ENCODE measurements at places on chromosomes 6 and 20.

DNA sequence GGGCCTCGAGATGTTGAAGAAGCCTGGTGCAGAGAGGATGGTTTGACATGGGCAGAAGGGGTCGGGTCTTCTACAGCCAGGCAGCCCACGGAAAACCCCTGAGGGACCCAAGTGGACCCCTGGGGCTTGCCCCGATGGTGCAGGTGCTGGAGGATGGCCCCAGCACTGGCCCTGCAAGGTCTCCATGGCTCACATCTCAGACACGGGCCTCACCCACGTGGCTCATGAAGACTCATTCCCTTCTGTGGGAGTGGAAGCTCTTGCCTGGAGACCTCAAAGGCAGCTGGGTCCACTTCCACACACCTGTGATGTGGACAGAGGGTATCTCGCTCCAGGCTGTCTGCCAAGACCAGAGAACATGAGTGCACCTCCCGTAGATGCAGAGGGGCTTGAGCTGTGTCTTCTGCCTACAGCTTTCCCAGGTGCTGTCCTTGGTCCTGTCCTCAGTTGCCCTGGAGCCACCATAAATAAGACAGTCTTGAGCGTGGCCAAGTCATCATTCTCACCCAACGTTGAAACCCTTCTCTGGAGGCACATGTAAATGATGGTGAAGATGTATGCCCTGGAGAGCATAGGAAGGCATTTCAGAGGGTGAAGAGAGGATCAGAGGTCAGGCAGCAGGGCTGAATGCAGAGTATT lies 108.0 kb downstream of the SYNDIG1 start:
- no peak for DNase-seq

- no peak for DNase-seq
These were observed 159.8 kb upstream of the TSHZ2 start for GRCh38 chr20:52812231-52812847.

- DNase-seq = no peak
These were observed 322.6 kb upstream of the MOCS1 start for GRCh38 chr6:40256831-40257230.

- DNase-seq = no peak
These were observed 108.4 kb downstream of the FOXF2 start for GRCh38 chr6:1497761-1498105.

DNA sequence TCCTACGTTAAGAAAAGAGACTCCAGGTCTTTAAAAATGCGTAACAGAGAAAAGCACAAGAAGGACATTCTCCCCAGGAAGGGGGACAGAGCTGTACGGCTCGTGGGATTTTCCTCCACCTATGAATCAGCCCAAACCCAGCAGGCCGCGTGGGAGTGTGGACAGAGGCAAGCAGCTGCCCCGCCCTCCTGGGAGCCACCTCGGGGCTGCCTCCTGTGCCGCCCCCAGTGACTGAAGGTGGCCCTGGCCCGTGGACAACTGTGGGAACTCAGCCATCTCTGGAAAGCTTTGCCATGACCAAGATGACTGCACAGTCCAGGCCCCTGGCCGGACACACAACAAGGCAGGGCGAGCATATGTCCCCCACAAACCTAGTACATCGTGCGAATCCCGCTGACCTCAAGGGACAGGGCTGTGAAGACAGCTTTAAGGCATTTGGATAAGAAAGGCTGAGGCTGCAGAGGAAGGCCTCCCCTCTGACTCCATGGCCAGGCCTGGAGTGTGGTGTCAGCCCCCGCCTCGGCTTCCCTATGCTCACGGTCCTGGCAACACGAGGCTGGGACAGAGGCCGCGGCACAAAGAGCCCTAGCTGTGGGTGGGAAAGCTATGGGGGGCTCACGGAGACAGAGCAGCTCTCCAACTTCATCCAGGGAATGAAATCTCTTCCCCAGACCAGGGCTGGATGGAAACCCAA lies 26.9 kb downstream of the PXDC1 start:
- DNase-seq = no peak

DNA sequence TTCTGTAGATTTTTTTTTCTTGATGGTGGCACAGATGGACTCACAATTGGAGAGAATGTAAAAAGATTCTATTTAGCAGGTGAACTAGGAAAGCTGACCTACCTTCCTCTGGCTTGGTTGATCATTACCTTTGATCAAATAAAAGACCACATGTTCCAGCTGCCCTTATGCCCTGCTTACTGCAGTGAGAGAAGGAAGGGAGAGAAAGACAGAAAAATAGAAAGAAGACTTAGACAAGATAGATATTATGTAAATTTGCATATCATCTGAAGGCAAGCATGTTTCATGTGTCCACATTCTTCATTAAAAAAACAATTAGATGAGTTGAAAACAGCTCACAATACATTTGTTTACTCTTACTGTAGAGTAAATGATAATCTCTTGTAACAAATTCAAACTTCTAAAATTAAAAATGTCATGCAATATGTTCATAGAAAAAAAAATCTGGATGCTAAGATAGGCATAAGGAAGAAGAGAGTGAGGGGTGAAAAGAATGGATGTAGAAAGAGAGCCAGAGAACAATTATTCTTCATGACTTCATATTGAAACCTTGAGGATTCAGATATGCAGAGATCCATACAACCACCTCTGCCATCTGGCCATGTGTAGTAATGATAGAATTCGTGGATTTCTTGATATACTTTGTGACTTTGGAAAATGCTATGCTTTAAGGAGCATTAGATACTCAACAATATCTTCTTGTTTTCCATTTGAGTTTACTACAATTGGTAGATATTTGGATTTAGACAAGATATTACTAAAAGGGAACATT lies 71.7 kb downstream of the RFX6 start:
- DNase-seq = no peak

DNA sequence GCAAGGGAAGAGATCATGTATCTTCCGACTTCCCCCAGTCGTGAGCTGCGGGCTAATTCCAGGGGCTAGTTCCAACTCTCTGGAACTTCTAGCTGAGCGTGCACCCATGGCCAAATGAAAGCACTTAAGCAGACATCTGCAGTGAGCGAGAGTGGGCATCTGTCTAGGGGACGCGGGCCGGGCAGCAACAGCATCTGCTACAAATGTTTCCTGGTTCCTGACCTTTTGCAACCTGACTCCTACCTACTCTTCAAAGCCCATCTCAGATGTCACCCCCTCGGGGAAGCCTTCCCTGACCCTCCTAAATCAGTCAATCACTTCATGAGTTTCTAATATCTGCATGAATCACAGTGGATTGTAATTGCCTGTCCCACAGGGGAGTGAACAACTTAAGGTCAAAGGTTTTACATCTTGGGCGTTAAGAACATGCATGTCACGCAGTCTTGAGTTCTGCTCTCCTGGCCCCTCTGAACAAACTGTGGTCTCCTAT lies 141.9 kb downstream of the CEBPB start:
- no peak for DNase-seq

- no peak for DNase-seq
These were observed 59.4 kb upstream of the PTGIS start for GRCh38 chr20:49627329-49627761.

DNA sequence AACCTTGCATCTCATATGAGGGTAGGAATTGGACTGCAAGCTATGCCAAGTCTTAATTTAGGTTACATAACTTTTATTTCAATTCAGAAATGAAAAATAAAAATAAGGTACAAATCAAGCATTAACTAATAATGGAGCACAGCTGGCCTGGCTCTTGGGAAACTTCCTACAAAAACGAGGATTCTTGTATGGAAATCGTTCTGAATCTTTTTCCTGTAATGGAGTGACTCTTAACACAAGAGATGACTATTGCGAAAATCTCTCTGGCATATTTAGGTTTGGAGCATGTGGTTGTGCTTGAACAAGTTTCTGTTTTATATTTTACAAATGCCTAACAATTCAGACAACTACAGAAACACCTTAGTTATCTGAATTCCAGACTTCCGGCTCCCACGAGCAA lies 34.0 kb upstream of the PI16 start:
- no peak for DNase-seq

DNA sequence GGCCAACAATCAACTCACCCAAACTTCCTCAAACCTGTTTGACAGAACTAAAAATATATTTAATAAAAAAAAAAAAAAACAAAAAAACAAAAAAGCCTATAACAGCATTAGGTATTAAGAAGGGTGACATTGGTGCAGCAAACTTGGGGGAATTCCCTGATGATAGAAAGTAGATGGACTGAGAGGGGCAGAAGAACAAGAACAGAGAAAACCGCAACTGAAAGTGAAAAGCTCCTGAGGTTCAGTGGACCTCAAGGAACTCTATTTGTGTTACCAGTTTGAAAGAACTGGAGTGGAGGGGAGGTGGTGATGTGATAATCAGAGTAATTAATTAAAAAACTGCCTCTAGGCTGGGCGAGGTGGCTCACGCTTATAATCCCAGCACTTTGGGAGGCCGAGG lies 53.8 kb downstream of the MACROD2 start:
- DNase-seq = no peak

DNA sequence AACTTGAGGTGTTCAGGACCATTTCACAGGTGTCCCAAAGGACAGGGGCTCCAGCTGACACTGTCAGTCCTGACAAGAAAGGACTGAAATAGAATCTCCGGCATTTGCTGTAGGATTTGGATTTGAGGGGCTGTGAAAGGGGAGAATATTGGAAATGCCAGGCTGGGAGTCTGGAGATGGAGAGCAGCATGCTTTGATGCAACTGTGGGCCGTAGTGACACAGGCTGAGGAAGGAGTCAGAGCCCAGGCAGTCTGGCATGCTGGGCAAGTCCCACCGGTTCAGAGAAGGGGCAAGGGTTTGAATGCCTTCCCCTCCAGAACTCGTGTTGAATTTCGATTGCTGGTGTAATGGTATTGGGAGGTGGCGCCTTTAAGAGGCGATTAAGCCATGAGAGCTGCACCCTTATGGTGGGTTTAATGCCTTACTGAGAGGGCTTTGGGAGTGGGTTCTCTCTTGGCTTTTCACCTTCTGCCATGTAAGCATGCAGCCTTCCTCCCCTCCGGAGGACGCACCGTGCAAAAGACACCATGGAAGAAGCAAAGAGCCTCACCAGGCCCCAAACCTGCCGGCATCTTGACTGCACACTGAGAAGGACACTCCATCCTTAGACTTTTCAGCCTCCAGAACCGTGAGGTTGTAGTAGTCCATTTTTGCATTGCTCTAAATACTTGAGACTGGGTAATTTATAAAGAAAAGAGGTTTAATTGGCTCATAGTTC lies 9.4 kb upstream of the PYGB start:
- no peak for DNase-seq

GRCh38 chr6:38021029-38021428 lies 201.5 kb downstream of the ZFAND3 start:
- DNase-seq = no peak

GRCh38 chr20:4470375-4470774 lies 251.3 kb upstream of the PRND start:
- no peak for DNase-seq

DNA sequence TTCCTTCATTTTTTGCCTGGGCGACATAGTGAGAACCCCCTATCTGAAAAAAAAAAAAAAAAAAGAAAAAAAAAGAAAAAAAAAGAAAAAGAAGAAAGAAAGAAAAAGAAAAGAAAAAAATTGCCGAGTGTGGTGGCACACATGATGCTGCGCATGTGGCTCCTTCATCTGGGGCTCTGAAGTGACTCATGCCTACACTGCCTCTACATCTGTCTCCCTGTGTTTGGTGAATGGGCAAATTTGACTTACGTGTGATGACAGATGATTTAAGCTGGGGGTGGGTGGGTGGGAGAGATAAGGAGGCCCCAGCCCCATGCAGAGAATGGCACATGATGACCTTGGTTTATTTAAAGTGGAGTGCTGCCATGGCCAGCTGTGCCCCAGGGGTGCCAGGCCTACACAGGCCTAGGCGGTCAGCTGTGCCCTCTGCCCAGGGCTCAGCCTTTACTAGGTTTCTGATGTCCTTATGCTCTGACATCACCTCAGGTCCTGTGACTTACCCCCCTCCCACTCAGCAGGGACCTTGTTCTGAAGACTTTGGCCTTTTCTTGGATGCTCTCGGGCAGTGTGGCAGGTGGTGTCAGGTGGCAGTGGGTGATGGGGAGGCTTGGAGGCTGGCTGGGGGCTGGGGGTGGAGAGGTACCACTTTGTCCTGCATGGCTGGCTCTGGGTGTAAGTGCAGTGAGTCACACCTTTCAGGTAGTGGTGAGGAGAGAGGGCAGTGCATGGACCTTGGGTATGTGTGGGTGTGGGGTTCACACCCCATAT lies 41.1 kb downstream of the VEGFA start:
- DNase-seq = no peak

DNA sequence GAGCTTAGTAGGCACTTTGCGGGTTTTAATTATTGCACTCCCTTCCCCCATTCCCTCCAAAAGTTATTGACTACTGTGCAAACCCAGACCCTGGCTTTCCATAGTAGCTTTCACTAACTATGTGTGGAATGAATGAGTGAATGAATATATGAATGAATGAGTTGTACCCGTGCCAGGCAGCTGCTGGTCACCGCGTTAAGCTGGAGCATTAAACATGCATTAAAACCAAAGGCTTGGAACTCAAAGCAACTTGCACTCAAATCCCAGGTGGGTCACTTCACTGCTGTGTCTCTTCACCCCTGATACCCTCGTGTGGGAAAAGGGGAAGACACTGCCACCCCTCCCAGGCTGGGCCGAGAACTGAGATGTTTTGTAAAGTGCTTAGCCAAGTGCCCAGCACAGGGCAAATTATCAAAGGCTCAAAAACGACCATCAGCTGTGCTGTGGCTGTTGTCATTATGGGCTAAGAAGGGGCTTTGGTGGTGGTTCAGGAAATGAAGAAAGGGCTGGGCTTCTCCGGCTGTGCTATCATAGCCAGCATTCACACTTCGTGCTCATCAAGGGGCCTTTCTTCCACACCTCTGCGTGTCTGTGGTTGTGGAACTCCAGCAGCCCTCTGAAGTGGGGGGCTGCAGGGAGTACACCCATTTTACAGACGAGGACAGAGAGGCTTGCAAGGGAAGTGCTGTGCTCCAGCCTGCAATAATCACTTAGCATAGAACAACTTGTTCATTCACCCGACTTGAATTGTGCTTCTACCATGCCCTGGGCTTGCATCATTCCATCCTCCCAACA lies 60.2 kb upstream of the STX16 start:
- DNase-seq = no peak

DNA sequence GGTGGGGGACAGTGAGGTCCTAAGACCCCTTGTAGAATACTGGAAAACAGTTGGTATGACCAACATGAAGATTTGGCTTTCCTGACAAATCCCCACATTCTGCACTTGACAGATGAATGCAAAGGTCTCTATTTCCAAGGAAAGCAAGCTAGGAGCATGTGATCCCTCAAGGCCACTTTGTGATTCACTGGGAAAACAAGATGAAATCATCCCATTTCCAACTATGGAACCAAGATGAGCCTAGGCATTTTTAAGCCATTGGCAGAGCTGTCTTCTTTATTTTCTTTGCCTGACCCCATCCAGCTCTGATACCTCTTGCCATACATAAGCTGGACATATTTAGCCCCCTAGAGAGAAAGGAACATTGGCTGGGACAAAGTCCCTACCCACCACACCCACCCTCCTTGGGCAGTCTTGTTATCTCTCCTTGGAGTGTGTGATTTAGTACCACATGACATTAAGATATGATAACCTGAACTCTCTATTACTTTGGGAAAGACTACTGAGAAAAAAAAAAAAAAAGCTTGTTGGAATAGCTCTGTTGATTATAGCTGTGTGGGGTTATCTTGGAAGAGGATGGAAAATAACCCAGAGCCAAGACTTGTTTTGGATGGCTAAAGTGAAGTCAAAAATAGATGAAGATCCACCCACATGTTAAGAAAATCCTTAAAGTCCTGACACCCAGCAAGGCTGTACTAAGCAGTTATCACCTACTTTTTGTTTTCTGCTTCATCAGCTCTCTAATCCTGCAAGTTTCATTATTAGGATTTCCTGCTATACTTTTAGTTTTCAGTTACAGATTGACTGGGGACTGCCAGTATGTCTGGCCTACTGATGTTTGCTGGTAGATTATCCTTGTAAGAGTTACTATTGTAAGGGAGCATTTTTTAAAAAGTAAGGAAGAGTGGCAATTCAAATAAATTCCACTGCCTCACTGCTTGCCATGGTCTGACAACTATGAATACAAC lies 90.1 kb upstream of the PREP start:
- no peak for DNase-seq

Data from stimulated activated CD4-positive, alpha-beta T cell treated with anti-CD3 and anti-CD28 coated beads, TNF-alpha, amount 100 ng/mL, for 48 hours (primary cell).